ENCODE measurements at places on chromosomes 6 and 20. TPM values are rescaled to one million over a fixed set of nuclear protein-coding genes. Genes with fewer than 3 reads are reported as not detected.

TSHZ2 gene
- 29.9 TPM for polyA plus RNA-seq

GRCh38 chr6:38184585-38185080 is 365.1 kb downstream of the ZFAND3 start:
- H3K27me3 ChIP-seq, result no peaks in the 10 kb centered on the region
- no peaks in the 10 kb centered on the region for H3K4me1 ChIP-seq
- H3K27ac ChIP-seq, result no peak overlapping the region
- no peak overlapping the region for H3K4me3 ChIP-seq
- H3K36me3 ChIP-seq, result no peaks in the 10 kb centered on the region
- DNase-seq, result peak; percentile 57

GRCh38 chr6:146634022-146634421 is 35.2 kb downstream of the ADGB start:
- no peak for DNase-seq
- H3K4me3 ChIP-seq, result no peak overlapping the region
- H3K4me1 ChIP-seq, result no peaks in the 10 kb centered on the region
- H3K27me3 ChIP-seq, result no peaks in the 10 kb centered on the region

DAAM2 gene
- polyA plus RNA-seq, result 50.6 TPM

DNA sequence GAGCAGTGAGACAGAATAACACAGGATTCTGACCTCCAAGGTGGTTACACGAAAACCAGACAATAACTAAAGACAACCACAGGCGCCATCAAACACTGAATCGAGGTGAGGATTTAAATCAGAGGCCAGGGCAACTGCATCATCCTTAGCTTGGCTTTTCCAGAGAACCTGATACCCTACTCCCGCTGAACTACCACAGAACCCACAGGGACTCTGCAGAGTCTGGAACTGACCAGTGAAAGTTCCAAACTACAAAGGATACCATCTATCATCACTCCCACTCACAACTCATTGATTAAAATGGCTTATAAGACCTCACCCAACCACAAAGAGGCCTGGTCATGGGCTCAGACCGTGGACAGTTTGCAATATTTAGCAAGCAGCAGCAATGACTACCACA is 85.0 kb downstream of the BFSP1 start:
- no peak overlapping the region for H3K27ac ChIP-seq
- H3K4me3 ChIP-seq, result no peak overlapping the region

TREM1 gene
- 2.0 TPM for polyA plus RNA-seq

APOM gene
- polyA plus RNA-seq, result 10.7 TPM

- H3K4me3 ChIP-seq, result no peak overlapping the region
- no peaks in the 10 kb centered on the region for H3K27me3 ChIP-seq
- H3K4me1 ChIP-seq, result peaks cover 17% of the 10 kb centered on the region
These were observed 44.4 kb downstream of the DSTN start for GRCh38 chr20:17614176-17614811.

GRCh38 chr20:36141310-36141709 is 13.2 kb upstream of the EPB41L1 start:
- no peaks in the 10 kb centered on the region for H3K36me3 ChIP-seq
- DNase-seq, result no peak
- H3K27ac ChIP-seq, result no peak overlapping the region
- H3K27me3 ChIP-seq, result no peaks in the 10 kb centered on the region
- H3K4me3 ChIP-seq, result no peak overlapping the region
- no peaks in the 10 kb centered on the region for H3K4me1 ChIP-seq

SOX12 gene
- 5.4 TPM for polyA plus RNA-seq

All from adrenal gland (tissue), 19 donors.